ENCODE measurements at places on chromosomes 7 and 10.

DNA sequence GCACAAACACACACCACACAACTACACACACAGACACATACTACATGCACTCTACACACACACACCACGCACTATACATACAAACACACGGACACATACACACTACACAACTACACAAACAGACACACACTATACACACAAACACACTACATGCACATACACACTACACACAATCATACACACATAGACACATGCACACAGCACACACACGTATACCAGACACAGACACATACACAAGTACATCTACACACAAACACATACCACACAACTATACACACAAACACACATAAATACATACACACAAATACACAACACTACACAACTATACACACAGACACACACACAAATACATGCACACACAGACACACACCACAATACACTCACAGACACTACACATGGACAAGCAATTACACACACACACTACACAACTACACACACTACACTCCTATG lies 4.6 kb downstream of the GPR15LG start:
- no peak for DNase-seq

DNA sequence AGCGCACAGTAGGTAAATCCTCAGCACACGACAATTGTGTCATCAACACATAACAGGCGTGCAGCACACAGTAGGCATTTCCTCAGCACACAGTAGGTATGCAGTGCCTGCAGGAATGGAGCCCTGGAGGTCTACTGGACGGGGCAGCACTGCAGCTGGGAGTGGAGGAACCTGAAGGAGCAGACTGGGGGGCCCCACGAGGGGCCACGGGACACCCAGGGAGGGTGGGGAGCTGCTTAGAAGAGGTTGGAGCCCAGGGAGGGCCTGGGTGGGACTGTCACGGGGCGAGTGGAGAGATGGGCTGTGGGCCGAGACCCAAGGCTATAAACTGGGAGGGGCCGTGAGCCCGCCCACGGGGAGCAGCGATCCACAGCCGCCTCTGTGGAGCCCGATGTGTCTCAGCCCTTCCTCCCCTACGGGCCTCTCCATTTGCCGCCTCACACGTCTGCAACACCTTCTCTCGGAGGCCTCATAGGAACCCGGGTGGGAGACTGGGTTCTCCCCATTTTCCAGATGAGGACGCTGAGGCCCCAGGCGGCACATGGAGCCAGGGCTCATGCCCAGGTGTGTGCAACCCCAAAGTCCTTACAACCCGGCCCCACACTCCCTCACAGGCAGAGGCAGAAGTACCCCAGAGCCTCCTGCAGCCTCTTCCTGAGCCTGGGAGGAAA lies 101.5 kb downstream of the MICALL2 start:
- DNase-seq = no peak

GRCh38 chr7:114481999-114482398 lies 67.4 kb downstream of the FOXP2 start:
- no peak for DNase-seq

DNA sequence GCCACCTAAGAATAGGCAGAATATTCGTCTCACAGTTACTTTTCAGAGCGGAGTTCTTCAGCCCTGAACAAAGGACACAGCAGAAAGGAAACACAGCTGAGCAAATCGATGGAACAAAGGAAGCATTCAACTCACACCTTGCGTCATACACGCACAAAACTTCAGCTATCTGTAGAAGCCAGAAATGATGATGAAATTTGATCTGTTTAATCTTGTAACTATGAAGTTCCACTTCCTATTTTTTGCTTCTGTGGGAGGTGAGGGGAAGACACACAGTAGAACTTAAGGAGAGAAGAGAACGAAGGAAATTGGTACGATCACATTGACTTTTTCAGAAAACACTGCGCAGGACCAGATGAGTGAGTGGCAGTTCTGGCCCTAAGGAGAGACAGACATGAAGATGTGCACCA lies 26.2 kb downstream of the FAM171A1 start:
- DNase-seq = no peak

GRCh38 chr7:48168159-48168558 lies 3.1 kb upstream of the ABCA13 start:
- no peak for DNase-seq
